ENCODE measurements at places on chromosomes 7 and 10.

DNA sequence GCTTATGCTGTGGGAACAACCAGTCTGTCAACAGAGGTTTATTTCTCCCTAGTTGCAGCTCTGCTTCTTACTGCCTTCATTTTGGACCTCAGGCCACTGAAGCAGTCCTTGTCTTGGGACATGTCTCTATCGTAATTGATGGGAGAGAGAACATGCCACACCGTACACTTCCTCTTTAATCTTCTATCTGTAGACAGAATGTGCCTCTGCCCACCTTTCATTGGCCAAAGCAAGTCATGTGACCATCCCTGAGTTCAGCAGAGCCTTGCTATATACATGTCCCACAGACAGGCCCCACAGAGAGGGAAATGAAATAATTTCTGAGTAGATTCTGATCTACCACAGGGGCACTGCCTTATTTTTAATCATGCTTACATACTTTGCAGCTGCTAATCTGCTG, 98.0 kb downstream of the KCND2 start:
- no peak for DNase-seq

GRCh38 chr10:6781133-6781770, 201.2 kb upstream of the PRKCQ start:
- no peak for DNase-seq

DNA sequence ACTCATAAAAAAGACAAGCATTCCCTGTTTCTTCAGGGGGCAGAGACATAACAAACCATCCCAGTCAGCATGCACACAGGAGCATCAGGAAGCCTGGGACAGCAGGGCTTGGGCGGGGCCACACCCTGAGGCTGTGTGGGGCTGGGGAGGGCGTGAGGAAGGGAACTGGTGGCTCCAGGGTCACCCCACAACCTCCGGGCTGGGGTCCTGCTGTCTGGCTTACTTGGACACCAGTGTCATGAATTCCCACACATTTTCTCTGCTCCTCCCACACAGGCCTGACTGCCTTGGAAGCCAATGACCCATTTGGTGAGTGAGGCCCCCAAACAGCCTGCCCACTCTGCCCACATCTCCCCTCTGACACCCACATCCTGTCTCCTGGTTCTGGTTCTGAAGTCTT, 2.8 kb downstream of the FXYD4 start:
- no peak for DNase-seq

DNA sequence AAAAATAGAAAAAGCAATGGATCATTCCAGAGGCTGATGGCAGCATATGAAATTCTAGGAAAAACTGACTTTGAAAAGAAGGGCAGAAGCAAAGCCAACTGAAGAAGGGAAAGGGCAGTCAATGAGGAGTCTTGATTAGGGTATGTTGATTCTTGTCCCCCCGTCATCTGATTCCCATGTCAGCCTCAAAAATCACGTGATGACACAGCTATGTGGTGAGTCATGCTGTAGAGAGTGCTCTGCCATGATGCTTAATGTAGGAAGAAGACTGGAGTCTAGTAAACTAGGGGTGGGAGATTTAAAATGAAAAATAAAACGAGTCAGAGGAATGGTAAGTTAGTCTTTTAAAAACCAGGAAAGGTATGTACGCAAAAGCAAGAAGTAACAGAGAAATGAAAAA, 3.9 kb upstream of the POU6F2 start:
- DNase-seq: no peak

GRCh38 chr10:33509231-33509831, 174.9 kb upstream of the NRP1 start:
- DNase-seq: peak; percentile 74
